Upper lobe of left lung (tissue), 6 donors: ENCODE measurements at places on chromosomes 4 and X. TPM values are rescaled to one million over a fixed set of nuclear protein-coding genes. Genes with fewer than 3 reads are reported as not detected.

Gene MAGEA2
- total RNA-seq: not detected

Gene CXCR3
- 5.2 TPM for total RNA-seq

Gene AASDH
- total RNA-seq: 26.0 TPM

Gene PPARGC1A
- total RNA-seq: 12.9 TPM

Gene SUPT20HL1
- total RNA-seq: not detected

GRCh38 chr4:133270021-133270570 is 121.0 kb downstream of the PCDH10 start:
- DNase-seq: no peak

- no peak for DNase-seq
These were observed 175.8 kb upstream of the MTMR8 start for GRCh38 chrX:64571011-64571410.

DNA sequence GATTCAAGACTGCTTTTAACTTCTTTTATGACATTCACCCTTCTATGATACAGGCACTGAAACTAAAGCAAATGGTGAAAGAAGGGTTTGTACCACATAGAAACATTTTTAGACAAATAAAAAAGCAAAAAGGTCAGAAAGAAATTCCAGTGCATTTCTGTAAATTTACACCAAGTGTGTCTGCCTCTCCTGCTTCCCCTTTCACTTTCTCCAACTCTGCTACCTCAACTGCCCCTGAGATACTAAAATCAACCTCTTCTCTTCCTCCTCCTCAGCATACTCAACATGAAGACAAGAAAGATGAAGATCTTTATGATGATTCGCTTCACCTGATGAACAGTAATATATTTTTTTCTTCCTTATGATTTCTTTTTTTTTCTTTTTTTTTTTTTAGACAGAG is 187.9 kb downstream of the LRBA start:
- DNase-seq: no peak

DNA sequence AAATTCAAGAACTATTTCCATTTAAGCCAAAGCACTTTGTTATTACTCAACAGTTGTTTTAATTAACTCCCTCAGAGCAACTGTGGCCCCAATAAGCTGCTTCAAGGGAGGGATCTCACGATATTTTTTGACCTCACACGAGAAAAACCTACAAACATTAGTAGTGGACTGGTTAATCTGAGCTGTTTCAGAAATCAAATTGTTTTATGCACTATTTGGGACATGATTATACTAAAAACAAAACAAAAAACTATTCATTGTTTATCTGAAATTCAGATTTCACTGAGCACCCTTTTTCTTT is 74.3 kb downstream of the DCHS2 start:
- no peak for DNase-seq

GRCh38 chrX:112731793-112732192 is 52.1 kb upstream of the LHFPL1 start:
- no peak for DNase-seq

- DNase-seq: no peak
These were observed 99.6 kb downstream of the CEP135 start for GRCh38 chr4:56048383-56048701.

GRCh38 chr4:158540125-158540907 is 18.6 kb downstream of the RXFP1 start:
- no peak for DNase-seq

DNA sequence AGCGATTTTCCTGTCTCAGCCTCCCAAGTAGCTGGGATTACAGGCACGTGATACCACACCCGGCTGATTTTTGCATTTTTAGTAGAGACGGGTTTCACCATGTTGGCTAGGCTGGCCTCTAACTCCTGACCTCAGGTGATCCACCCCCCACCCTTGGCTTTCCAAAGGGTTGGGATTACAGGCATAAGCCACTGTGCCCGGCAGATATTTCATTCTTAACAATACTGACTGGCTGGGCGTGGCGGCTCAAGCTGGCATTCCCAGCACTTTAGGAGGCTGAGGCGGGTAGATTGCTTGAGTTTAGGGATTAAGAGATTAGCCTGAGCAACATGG is 1.3 kb downstream of the PQBP1 start:
- DNase-seq: no peak

- DNase-seq: no peak
These were observed 4.9 kb upstream of the TMEM33 start for GRCh38 chr4:41930139-41930831.

- no peak for DNase-seq
These were observed 8.5 kb upstream of the NEIL3 start for GRCh38 chr4:177301126-177301639.
